GM20000 (cell line): ENCODE measurements at places on chromosomes 5 and 9.

GRCh38 chr5:175746851-175747250, 89.0 kb downstream of the HRH2 start:
- DNase-seq, result no peak

- DNase-seq, result no peak
Observed at GRCh38 chr9:17723656-17724055, 144.8 kb downstream of the SH3GL2 start.

DNA sequence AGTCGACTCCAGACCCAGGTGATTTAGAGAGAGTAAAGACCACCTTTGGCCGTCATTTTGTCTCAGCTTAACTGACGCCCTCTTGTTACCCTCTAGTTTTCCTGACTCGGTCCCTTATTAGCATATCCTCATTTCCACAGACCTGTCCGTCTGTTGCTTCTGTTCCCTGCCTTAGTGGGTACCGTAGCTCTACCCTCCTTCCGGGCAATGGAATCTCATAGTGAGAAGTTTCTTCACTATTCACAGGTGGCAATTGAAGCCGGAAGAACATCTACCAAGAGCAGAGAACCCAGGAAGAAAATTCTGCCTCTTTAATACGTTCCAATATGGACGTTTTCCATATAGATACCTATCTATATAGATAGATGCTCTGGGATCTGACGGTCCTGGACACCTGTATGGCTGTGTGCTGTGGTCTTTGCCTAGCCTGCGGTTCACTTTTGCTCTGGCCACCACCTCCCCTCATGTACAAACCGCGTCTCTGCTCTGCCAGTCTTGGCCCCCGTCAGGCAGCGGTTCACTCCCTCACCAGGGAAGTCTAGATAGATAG, 652 bp upstream of the TMEM161B start:
- no peak for DNase-seq

GRCh38 chr5:114361724-114362196, at the start of gene KCNN2:
KCNN2 (plus strand) TSS chr5:114362070; CDS start chr5:114362140, 70 bp downstream.
- peak; percentile 66 for DNase-seq

- no peak for DNase-seq
Observed at GRCh38 chr9:123686131-123686828, 243.6 kb downstream of the DENND1A start.

DNA sequence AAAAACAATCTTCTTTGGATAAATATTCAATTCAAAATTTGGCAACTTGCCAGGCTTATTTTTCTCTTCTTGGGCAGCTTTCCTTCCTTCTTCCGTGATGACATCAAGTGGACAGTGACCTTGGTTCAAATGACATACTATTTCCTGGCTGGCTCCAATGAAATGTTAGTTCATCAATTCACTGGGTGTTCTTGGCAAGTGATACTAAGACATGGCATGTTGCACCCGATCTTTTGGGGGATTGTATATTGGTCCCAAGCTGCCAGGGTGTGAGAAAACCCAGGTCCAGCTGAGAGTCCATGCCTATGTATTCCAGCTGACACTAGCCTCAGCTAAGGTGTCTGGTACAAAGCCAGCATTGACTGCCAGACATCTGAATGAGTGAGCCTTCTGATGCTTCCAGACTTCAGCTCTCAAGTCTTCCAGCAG, 252.9 kb downstream of the MAT2B start:
- DNase-seq, result no peak

DNA sequence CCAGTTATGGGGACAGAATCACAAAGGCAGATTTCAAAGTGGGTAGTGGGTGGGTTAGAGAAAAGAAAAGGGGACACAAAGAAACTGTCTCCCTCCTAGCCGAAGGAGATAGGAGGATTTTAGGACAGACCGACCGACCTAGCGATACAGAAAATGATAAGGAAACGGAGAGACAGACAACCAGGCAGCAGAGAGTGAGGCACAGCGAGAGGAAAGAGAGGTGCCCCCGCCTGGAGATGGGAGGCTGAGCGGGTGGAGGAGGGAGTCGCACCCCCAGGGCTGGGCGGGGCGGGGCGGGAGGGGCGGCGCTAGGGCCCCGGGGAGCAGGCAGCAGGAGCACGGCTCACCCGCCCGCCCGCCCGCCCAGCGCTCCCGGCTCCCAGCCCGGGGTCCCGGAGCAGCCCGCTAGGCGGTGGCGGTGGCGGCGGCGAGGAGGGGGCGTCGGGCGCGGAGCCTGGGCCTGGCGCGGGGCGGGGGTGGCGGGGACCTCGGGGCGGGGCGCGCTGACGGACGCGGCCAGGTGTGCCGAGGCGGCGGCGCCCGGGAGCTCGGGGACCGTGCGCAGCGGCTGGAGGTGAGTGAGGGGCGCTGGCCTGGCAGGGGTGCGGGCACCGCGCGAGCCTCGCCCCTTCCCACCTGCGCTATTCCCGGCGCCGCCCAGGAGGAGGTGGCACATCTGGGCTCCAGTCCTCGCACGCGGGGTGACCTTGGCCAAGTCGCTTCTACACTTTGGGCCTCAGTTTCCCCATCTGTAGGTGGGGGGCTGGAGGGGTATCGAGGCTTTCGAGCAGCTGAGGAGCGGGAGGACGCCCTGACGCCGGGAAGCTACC, 15.9 kb upstream of the SYNPO start:
- DNase-seq, result peak; percentile 87

GRCh38 chr5:97608501-97608900, 425.5 kb upstream of the RIOK2 start:
- no peak for DNase-seq

- no peak for DNase-seq
Observed at GRCh38 chr5:90248640-90249039, 160.9 kb downstream of the CETN3 start.

DNA sequence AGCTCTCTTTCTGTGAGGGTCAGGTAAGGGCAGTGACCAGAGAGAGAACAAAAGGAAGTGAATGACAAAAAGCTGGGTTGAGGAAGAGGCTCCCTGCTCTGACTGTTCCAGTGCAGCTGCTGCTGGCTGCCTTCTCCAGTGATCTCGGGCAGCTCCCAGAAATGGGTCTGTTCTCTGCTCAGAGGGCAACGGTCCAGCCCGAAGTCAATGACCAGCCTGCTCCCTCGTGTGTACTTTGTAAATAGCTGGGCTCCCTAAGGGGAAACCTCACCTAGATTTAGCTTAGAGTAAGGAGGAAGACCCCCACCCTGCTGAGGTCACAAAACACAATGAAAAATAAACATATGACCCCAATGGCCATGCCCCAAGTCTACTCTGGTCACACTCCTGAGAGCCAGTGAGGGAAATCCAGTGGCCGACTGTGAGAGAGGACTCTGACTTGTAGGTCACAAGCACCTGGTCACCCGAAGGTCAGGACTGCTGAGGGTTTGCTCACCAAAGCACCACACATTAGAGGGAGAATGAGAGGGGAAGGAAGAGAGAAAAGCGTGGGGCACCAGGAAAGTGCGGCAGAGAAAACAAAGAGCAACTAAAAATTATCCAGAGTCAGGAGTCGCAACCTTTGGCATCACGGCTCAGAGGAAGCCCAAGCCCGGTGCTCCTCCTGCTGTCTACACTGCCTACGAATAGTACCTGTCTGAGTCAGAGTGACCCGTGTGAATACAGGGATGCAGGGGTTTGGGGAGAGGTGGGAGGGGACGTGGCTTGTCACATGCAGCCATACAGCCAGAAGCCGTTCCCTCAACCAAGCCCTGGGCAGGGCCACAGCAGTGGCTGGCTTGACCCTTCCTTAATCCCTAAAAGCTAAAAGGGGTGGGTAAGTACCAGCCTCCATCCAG, 19.8 kb downstream of the NIPAL4 start:
- DNase-seq, result no peak

DNA sequence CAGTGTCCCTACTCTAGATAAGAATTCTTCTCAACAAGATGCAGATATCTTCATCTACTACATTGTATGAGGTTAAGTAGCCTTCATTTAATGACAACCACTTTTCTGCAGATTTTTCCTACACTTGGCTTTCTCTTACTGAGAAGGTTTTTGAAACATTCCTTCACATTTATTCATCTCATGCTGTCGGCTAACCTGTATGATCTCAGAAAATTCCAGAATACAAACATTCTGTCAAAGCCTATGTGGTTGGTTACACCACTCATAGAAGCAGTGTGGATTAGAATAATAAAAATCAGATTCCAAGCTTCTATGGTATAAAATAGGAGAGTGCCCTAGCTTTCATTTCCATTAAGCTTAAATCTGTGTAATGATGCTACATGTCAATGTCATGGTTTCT, 39.4 kb upstream of the ERCC6L2 start:
- no peak for DNase-seq

- peak; percentile 18 for DNase-seq
Observed at GRCh38 chr9:125789196-125789595, 42.0 kb downstream of the PBX3 start.

GRCh38 chr5:129133553-129133952, 39.0 kb downstream of the ISOC1 start:
- DNase-seq, result no peak

DNA sequence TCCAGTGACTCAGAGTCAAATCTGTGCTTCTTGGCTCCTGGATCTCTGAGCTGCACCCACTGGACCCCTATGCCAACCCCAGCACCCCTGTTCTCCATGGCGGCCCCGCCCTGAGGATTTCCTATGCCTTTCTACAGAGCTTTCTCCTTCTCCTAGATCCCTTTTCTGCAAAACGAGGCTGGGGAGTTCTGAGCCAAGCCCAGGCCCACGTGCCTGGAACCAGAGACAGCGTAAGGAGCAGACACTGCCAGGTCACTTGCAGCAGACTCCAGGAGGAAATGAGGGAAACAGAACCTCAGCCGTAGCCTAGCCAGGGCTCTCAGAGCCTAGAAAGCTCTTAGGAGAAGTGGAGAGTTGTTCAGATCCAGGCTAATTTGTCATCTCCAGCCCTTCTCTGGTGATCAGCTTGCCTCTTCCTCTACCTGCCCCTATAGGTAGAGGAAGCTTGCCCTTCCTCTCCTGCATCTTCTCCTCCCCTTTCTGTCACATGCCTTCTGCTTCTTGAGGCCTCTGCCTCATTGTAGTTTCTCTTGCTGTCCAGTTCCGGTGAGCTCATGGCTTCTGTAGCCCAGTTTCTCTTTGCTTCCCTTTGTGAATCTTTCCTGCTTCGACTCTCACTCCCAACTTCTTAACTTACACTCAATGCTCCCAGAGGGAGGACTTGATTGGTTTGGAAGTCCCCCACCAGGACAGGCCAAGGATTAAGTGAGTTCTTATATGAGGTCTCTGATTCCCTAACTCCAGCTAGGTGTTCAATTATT, 163.4 kb downstream of the RGS3 start:
- no peak for DNase-seq

DNA sequence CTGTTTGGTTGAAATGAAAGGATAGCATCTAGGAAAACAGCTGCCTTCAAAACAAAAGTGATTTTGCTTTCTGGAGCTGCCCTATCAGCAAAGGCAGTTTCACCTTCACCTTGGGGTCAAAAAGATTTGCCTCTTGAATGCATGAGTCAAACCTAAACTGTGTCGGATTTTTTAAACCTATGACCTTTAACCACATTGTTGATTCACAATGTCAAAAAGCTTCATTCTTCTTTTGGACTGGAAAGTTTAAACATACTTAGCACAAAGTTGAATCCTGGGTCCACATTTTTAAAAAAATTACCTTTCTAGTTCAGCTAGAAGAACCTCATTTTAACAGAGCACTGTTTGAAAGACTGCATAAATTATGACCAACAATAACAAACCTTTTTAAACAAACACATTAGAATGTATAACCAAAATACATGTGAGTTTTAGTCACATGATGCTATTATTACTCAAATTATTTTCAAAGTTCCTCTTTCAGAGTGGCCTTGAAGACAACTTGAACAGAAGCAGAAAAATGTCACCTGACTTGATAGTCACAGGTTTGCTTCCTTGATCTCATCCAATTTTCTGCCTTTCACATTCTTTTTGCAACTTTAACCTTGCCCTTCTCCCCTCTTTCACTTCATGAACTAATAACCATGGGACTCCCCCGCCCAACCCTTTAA, 109.7 kb upstream of the LHFPL2 start:
- peak; percentile 69 for DNase-seq

DNA sequence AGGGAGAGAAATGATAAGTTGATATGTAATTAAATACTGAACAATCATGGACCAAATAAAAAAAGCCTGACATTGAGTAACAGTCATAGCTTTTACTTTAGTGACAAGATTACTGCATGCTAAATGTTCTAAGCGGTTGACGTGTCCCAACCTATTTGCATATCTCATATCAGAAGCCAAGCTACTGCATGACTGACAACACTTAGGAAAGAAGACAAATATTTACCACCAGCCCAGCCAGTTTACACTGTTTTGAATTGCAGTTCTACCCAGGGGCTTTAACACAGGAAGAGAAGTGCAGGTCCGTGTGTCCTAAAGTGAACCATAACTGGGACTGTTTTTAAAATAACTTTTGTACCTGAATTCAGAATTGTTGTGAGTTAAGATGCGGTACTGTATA, 219.9 kb downstream of the PRDM9 start:
- DNase-seq, result no peak

GRCh38 chr5:17314907-17315471, 97.6 kb downstream of the BASP1 start:
- DNase-seq, result peak; percentile 41

DNA sequence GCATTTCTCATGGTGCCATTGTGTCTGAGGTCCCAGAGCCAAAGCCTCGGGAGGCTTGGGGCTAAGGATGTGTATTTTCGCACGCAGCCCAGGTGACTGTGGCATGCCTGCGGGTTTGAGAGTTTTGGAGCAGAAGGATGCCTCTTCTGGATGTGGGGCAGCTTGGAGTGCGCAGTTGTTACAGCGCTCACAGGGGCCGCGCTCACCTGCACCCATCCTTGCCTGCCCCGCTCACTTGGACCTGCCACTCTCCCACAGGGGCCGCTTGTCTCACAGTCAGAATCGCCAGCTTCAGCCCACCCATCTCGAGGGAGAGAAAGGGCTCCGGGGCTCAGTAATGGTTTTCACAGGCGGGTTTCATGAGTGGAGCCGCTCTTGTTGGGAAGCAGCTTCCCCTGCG, 132.9 kb downstream of the MVB12B start:
- no peak for DNase-seq

- DNase-seq, result no peak
Observed at GRCh38 chr5:107853031-107853430, 182.3 kb upstream of the EFNA5 start.

DNA sequence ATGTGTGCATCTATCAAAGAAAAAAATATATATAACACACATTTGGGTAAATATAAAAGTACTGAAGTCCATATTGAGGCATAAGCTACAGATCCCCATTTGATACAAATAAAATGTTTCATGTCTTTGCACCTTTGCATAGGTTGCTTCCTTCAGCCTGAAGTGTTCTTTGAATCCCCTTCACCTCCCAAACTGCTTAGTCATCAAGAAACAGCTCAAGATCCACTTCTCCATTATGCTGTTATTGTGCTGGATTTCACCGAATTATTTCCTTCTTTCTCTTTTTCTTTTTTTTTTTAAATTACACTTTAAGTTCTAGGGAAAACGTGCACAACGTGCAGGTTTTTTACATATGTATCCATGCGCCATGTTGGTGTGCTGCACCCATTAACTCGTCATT, 419.1 kb downstream of the ENC1 start:
- DNase-seq, result no peak
